ENCODE measurements at places on chromosomes 16 and 17.

- DNase-seq: no peak
These were observed 53.2 kb downstream of the BAHCC1 start for GRCh38 chr17:81448442-81448841.

- DNase-seq: no peak
These were observed 211.5 kb downstream of the CDH11 start for GRCh38 chr16:64910356-64910755.

DNA sequence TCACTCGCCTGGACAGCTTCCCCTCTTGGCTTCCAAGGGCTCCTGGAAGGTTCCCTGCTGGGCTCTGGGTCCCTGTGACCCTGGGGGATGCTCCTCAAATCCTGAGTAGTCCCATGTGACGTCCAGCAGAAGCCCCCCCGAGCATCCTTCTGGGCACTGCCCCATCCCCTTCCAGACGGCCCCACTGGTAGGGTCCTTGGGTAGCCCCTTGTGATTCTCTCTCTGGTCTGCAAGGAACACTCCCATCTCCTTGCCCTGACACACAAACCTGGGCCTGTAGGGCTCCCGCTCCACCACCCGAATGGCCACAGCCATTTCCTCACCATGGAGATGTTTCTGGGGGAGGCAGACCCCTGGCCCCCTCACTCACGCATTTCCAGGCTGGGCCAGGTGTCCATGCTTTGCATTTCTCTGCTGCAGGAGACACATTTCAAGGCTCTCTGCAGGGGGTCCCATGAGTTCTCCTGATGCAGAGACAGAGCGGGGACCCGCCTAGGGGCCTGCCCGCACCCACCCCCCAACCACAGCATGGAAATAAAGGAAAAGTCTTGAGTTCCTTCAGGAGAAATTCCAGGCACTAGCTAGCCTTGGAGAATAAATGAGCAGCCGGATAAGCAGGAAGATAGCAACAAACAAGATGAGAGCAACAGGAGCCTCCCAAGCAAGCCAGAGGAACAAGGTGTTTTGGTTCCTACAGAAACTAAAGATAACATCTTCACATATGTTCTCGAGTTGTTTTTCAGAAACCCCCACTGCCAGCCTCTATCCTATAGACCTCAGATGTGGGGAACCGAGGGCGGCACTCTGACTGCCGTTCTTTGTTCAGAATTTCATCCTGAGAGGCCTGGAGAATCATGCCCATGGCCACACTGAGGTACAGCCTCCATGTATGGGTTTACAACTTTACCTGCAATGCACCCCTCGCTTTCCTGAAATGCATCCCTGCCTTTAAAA is 128.8 kb downstream of the MGAT5B start:
- DNase-seq: no peak

GRCh38 chr16:85028685-85029407 is 1.3 kb downstream of the KIAA0513 start:
- peak; percentile 41 for DNase-seq

GRCh38 chr16:90053902-90054500 is 23.1 kb downstream of the PRDM7 start:
- no peak for DNase-seq

DNA sequence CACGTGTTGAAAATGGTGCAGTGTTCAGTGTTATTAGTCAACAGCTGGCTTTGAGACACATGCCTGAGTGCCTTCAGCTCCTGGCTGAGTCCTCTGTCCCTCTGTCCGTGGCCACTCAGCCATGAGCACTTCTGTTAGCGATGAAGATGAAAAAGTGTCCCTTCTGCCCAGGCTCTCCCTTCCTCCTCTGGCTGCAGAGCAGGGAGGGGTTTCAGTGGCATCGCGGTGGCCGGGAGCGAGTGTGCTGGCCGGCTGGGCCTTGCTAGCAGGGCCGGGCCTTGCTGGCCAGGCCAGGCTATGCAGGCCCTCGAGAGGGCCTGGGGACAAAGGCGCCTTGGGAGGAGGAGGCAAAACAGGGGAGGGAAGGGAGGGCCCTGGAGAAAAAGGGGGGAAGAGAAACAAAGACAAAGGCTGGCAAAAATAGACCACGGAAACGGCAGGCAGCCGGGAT is 47.7 kb downstream of the CMIP start:
- no peak for DNase-seq

- no peak for DNase-seq
These were observed 120.7 kb upstream of the MAF start for GRCh38 chr16:79721270-79721669.

- no peak for DNase-seq
These were observed 45.5 kb downstream of the KATNIP start for GRCh38 chr16:27595475-27595874.

DNA sequence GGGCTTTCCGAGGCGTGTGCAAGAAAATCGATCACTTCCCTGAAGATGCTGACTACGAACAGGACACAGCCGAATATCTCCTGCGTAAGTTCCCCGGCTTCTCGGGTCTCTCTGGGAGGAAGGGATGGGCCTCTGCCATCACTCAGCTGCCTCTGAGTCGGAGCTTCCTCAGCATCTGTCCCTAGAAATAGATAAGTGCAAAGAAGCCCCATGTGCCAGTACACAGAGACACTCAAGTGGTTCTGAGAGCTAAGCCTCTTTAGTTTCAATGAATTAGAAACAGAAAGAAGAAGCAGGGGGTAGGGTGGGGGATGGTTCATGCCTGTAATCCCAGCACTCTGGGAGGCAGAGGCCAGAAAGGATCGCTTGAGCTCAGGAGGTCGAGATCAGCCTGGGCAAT is 90.6 kb downstream of the CACNG3 start:
- no peak for DNase-seq

DNA sequence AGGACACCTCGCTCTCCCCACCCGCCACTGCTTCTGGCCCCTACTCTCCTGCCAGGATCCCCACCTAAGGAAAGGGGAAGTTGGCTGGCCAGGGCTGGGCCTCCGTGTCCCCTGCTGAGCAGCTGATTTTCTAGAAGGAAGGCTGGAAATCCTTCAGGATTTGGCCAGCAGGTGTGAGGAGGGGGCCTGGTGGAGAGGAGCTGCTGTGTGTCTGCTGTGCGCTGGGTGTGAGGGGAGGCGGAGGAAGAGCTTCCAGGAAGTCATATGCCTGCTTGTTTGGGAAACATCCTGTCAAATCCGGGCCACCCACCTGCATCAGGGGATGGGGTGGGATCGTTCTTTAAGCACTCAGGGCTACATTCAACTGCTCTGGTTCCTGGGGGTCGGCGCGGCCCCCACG is 28.6 kb downstream of the TPSG1 start:
- no peak for DNase-seq
